ENCODE measurements at places on chromosomes 3 and 15. TPM values are rescaled to one million over a fixed set of nuclear protein-coding genes. Genes with fewer than 3 reads are reported as not detected.

- DNase-seq, result no peak
Observed at GRCh38 chr15:63971427-63971805, 74.9 kb downstream of the DAPK2 start.

GRCh38 chr15:86623236-86623635 is 543.6 kb downstream of the AGBL1 start:
- no peak for DNase-seq

Gene PEX5L
- not detected for total RNA-seq

Gene CHRNB4
- not detected for total RNA-seq

- DNase-seq, result no peak
Observed at GRCh38 chr3:143634991-143635390, 213.3 kb downstream of the SLC9A9 start.

DNA sequence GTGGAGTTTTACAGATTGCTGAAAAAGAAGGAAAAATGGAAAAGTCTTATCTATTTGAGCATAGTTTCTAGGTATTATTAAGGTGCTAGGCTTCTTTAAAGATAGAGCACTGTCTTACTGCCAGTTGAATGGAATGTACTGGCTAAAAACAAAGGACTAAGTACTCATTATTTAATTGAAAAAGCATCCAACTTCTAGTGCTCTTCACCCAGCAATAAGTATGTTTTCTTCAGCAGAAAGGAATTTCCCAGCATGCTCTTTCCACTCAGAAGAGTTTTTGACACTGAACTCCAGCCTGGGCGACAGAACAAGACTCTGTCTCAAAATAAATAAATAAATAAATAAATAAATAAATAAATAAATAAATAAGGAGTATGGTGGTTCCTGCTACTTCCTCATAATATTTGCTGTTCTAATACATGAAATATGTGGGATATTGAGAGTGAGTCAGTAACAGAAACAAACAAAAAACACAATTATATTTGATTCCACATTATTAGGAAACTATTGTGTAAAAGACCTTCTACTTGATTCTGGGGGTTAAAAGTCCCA is 70.6 kb downstream of the ATP13A4 start:
- no peak for DNase-seq

DNA sequence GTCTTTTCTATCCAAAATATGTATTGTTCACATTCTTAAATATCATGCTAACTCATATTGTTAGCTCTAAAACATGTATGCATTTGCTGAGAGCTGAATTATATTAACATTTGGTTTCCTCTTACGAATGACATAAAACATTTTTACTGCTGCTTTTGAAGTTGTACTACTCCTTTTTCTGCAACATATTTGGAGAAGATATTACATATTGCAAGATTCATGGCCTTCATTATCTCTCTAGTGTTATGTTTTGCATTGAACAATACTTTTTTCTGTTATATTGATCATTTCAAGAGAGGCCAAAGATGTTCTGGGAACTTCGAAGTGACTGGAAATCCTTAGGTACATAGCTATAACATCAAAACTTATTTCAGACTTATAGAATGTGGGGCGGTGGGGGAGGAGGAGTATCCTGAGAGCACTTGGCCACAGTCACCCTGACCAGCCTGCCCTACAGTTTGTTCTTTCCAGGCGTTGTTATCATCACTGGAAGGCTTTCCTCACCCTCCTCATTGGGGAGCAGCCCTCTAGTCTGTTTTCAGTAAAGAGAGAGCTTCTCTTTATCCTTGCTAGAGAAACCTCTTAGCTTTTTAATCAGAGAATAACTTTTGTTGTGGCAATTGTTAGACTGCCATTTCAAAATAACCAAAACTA is 868.6 kb downstream of the OTOL1 start:
- DNase-seq, result no peak

Gene CX3CR1
- 0.28 TPM for total RNA-seq

Gene EAF1
- 34.3 TPM for total RNA-seq

Gene ACTRT3
- total RNA-seq, result 2.7 TPM

DNA sequence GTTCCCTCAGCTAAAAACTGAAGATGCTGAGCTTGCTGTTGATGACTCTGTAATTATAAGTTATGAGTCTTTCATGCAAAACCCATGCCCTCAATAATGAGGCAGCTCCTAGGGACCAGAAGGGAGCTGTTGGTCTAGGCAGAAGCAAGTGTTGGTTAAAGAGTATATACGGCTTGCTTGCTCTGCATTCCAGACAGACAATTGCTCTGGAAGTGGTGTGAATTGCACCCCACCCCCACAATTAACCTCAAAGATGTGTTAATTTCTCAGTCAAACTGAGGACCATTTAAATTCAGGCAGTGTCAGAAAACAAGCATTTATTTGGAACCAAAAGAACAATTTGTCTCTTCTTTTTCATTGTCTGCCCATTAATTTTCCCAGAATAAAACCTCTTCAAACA is 163.5 kb upstream of the EOMES start:
- DNase-seq, result no peak

GRCh38 chr3:152327203-152327602 is 58.5 kb downstream of the MBNL1 start:
- DNase-seq, result no peak

DNA sequence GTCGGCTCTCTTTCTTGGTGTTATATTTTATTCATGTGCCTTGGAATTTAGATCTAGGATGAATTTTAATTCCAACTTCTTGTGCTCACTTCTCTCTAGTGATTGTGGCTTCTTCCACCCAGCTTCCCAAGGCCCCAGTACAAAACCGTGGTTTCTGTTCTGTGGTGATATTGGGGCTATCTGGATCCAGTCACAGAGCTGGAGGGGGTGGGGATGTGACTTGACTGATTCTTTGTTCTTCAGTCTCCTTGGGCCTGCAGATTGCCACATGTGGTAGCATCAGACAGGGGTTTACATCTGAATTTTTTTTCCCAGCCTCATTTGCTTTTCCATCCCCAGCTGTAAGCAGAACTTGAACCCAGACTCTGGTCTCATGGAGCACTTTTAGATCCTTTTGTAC is 98.5 kb upstream of the ADAMTSL3 start:
- no peak for DNase-seq

DNA sequence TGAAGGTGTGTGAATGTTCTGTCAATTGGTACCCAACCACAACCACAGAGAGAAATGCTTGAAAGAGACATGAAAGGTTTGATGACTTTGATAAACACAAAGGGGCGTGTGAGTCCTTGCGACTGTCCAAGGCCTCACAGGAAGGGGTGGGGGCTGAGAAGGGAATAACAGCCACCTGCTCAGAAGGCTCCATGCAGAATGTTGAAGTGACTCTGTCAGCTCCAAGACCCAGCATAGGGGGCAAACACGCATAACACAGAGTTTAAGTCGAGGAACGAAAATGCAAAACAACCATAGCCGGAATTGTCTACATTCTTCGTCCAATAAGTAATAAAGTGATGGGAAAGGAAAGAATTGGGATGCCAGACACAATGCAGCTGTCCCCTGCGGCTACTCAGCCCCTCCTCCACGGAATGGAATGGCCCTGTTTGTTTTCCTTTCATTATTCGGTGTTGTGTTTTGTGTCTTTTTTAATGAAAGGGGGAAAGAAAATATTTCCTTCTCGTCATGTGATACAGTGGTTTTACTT is 19.9 kb downstream of the TMEM212 start:
- DNase-seq, result no peak

DNA sequence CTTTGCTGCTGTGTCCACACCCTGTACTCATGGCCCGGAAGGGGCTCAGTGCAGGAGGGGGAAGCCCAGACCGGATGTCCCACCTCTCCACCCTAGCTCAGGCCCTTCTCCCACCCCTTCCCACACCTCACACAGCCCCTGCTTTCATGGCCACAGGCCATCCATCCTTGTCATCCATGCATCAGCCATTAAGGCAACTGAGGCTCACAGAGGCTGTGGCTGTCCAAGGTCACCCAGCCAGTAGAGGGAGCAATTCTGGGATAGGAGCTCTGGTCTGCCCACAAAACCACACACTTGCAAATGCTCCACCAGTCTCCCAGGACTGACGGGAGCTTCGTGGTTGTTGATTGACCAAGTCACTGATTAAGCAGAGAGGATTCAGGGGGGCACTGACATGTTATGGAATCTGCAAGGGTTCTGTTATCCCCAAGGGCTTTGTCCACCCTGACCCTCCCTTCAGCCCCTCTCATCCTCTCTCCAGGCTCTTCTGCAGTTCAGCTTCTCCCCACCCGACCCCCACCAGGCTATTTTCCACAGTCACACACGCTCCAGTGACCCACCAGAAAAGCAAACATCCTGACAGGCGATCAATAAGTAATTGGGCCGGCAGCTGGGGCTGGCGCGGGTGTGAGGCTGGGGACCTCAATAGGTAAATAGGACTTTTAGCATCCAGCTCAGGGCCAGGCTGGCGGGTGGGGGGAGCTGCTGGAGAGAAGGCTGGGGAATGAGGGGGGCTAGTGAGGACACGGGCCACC is 15.1 kb downstream of the LINGO1 start:
- no peak for DNase-seq

GRCh38 chr3:140850210-140850955 is 91.3 kb upstream of the SLC25A36 start:
- no peak for DNase-seq

- DNase-seq, result no peak
Observed at GRCh38 chr15:37246856-37247255, 146.5 kb upstream of the MEIS2 start.

GRCh38 chr3:119819806-119820205 is 37.9 kb downstream of the NR1I2 start:
- DNase-seq, result no peak

DNA sequence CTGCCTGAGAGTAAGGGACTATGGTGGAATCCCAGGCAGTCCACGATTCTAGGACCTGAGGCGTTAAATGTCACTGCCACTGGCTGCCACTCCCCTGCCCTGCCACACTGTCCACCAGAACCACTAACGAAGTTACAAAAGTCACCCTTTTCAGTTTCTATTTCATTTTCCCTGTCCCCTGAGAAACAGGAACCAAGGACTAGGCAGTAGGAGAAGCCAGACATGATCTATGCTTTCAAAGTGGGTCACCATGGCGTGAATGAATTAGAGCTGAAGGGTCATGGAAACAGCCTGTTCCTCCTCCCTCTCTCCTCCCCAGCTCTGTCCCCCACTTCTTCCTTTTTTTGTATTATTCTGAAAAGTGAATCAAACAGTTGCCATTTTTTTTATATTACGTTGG is 9.1 kb upstream of the ADPRH start:
- no peak for DNase-seq

DNA sequence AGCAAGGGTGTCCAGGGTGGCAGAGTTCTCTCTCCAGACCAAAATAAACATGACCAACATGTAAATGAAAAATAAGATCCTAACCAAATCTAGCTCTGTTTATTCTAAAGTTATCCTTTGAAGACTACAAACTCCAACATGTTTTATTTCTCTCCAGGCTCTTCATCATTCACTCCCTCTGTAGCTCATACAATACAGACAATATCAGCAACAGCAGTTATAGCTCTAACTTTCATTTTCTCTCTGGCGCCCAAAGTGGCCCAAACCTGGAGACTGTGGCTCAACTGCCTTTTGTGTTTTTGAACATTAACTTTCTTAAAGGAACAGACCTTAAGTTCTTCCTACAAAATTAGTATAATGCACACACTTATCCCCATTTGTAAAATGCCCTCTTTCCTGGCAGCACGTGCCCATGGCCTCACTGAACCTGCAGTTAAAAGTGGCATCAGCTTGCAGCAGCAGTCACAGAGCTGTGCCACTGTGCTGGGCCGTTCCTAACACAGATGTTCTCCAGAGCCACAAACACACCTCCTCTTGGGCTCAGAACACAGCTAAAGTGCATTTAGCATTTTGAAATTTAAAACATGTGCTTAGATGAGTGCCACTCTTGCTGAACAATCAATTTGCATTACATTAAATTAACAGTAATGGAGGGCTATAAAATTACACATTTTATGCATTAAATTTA is 91.9 kb downstream of the RORA start:
- no peak for DNase-seq

DNA sequence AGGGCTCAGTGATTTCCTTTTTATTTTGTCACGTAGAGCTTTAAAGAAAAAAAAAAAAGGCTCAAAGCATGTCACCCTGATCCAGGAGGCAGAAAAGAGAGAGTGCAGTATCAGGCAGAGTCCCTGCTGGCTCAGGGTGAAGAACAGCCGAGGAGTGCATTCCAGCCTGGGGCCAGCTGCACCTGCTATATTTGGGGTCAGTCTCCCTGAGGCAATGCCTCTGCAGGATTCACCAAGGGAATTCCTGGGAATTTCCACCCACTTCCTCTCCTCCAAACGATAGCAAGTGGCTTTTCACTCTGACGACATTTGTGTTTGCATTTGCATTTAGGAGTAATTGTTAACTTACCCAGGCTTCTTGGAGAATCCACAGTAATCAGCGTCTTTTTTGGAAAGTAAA is 202.9 kb upstream of the CTNNB1 start:
- no peak for DNase-seq

DNA sequence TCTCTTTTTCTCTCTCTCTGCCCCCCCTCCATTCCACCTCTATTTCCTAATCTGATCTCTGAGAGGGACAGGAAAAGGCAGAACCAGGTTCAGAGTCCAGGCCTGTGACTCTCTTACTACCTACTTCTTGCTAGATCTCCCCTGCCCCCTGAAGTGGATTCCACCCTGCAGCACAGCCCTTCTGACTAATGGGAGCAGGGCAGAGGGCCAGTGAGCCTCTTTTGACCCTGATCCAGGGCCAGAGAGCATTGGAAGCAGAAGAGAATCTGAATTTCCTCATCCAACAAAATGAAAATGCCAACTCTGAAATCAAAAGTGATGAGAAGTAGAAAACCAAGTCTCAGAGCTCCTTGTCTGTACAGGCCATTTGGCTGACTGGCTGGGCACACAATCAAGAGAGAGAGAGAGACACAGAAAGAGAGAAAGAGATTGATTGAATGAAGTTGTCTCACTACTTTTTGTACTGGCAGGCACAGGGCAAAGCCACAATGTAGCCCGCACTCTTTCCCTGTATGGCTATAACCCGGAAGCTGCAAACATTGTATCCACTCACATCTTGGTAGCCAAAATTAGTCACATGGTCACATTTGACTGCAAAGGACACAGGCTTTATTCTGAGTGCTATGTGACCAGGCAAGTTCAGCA is 31.6 kb upstream of the GLCE start:
- DNase-seq, result no peak

DNA sequence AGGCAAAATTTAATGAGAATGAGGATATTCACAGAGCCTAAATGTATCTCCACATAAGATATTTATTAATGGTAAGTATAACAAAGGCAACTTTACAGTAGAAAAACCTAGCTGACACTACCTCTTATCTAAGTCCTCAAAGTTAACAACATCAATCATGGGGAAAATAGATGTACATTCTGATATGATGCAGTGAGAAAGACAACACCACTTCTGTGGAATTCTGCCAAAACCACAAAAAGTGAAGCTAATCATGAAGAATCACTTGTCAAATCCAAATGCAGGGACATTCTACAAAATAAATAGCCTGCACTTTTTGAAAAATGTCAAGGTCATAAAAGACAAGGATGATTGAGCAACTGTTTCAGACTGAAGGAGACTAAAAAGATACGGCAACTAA is 27.5 kb upstream of the EOMES start:
- no peak for DNase-seq

Measured in thoracic aorta (tissue), 2 donors.